ENCODE measurements at places on chromosomes 11 and 22. TPM values are rescaled to one million over a fixed set of nuclear protein-coding genes. Genes with fewer than 3 reads are reported as not detected.

Gene LRRC55
- total RNA-seq: not detected

DNA sequence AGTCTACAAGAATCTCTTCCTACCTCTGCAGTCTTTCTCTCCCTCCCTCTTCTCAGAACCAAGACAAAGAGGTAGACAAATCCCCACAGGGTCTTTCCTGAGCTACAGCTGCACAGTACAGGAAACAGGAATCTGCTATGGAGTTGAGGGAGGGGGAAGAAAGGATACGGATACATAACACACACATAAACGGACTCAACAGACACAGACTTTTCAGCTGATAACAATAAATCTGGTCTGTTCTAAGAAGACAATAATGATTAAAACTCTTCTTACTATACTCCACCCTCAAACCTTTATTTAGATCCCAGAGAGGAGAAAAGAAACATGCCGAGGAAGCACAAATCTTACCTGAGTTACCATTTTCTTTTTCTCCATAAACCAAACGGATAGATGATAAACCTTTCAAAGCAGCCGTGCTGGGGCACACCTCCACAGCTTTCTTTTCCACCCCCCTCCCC lies 122.2 kb downstream of the APOL5 start:
- H3K27me3 ChIP-seq: no peaks in the 10 kb centered on the region
- no peaks in the 10 kb centered on the region for H3K36me3 ChIP-seq
- peak; percentile 20 for DNase-seq
- peak overlapping the region; percentile 81 for H3K27ac ChIP-seq

Gene ADAMTS15
- 13.8 TPM for total RNA-seq

Gene BTG4
- total RNA-seq: 0.55 TPM

DNA sequence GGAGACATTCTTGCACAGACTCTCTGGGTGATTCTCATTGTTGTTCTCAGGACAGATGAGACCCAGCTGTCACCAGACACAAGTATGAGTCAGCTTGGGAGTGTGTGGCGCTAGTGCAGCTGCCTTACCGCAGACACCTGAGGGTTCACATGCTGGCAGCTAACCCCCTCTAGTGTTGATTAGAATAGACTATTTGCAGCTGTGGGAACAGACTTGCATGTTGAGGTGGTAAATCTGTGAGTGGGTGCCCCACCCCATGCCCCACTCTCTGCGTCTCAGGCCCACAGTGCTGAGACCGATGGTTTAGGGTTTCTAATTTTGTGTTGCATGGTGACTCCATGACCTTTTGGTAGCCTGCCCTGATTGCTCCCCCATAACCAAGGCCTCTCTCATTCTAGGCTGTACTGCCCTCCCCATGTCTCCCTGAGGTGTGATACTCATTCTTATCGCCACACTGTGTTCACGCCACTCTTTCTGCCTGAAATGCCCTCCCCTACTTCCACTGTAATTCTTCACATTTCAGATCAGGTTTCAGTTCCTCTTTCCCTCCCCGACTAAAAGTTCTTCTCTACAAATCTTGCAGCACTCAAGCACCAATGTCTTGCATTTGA lies 73.7 kb upstream of the KIRREL3 start:
- peaks cover 2% of the 10 kb centered on the region for H3K4me1 ChIP-seq
- H3K36me3 ChIP-seq: no peaks in the 10 kb centered on the region
- DNase-seq: peak; percentile 67
- no peak overlapping the region for H3K4me3 ChIP-seq
- H3K27ac ChIP-seq: no peak overlapping the region
- peaks cover 7% of the 10 kb centered on the region for H3K27me3 ChIP-seq

- H3K4me1 ChIP-seq: peaks cover 6% of the 10 kb centered on the region
- no peak overlapping the region for H3K27ac ChIP-seq
- no peaks in the 10 kb centered on the region for H3K36me3 ChIP-seq
- H3K27me3 ChIP-seq: no peaks in the 10 kb centered on the region
- no peak overlapping the region for H3K4me3 ChIP-seq
These were observed 61.5 kb downstream of the BTG4 start for GRCh38 chr11:111450480-111451320.

Measured in astrocyte (in vitro differentiated cells and primary cell).